ENCODE measurements at places on chromosomes 11 and 22.

- no peak for DNase-seq
Observed at GRCh38 chr11:116192509-116193210, 580.1 kb downstream of the BUD13 start.

DNA sequence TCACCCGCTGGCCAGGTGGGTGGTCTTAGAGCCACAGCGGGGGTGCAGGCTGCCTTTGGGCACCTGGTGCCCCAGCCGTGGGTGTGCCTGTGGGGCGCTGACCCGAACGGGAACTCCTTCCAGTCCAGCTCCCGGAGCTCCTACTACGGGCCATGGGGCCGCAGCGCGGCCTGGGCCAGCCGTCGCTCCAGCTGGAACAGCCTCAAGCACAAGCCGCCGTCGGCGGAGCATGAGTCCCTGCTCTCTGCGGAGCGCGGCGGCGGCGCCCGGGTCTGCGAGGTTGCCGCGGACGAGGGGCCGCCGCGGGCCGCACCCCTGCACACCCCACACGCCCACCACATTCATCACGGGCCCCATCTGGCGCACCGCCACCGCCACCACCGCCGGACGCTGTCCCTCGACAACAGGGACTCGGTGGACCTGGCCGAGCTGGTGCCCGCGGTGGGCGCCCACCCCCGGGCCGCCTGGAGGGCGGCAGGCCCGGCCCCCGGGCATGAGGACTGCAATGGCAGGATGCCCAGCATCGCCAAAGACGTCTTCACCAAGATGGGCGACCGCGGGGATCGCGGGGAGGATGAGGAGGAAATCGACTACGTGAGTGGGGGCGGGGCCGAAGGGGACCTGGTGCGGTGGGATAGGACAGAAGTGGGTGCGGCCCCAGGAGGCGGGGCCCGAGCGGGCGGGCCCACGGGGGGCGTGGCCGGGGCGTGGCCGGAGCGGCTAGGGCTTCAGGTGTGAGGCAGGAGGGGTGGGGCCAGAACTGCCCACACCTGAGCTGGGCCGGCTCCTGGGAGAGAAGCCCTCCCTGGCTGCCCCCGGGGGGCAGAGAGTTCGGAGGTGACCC is 91.5 kb downstream of the CACNA1I start:
- no peak for DNase-seq

GRCh38 chr11:68071281-68072048 is 32.6 kb downstream of the TCIRG1 start:
- DNase-seq: no peak

GRCh38 chr11:203056-203944 is 3.9 kb downstream of the BET1L start:
- no peak for DNase-seq

- DNase-seq: no peak
Observed at GRCh38 chr11:11230802-11231562, 122.1 kb downstream of the CSNK2A3 start.

GRCh38 chr11:116478669-116479668 is 293.8 kb downstream of the BUD13 start:
- no peak for DNase-seq

DNA sequence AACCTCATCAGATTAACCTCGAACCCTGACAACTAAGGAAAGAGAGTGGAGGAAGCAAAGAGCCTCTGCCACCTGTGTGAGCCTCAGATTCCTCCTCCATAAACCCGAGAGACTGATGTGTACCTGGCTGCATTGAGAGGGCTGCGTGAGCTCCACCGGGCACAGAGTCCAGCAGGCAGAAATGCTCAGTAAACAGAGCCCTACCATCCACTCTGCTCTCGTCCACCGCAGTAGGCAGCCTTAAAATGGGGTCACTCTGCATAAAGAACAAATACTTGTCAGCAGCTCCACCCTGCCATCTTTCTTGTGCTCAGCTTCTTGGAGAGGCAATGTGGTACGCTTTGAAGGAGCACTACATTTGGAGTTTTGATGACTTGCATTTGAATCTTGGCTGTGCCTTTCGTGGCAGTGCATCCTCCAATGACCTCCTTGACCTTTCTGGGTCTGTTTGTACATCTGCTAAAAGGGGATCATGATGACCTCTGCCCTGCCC is 43.0 kb upstream of the CD5 start:
- DNase-seq: no peak

DNA sequence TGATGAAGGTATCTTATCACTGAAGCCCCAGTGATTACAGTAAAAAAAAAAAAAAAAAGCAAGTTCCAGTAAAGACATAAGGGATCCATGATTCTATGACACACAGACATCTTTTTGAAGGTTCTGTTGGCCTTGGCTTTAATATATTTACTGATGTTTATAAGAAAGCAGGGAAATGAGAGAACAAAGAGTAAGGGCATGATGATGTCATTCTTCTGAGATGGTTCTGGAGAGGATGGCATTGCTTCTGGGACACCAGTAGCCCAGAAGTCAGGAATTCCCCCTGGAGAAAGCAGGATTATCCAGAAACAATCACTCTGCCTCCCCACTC is 233.6 kb downstream of the FAM76B start:
- no peak for DNase-seq

GRCh38 chr22:50255607-50256006 is 4.5 kb upstream of the HDAC10 start:
- DNase-seq: no peak

DNA sequence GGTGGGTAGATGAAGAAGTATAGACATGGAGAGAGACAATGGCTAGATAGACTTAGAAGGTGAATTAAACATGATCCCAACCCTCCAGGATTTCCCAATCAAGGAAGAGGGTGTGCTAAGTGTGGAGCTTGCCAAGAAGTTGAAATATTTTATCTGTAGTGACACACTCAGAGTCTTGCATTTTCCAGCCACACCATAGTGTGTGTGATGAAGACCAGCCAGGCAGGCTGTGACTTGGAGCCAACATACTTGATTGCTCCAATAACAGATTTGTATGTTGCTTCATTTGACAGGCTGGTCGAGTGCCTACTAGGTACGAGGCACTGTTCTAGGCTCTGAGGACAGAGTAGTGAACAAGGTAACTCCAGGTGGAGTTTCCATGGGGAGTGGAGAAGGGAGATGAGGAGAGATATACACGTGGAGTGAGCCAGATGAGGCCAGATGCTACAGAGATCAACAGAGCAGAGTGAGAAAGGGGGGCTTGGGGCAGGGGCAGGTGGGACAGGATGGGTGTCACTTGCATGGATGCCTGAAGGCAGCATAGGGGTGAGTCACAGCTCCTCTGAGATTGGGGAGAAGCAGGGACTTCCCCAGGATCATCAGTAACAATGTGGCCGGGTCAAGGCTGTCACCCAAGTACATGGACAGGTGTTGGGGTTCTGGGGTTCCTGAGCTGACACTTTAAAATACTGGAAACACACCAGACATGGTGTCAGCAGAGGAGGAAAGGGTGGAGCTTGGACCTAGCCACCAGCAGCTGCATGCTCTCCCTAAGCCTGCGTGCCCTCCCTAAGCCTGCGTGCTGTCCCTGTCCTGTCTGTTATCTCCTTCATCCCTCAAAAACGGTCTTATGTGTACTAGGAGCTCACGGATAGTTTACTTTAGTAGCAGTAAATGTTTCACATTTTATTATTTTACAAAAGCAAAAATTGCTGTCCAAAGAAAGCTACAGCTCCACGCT is 23.6 kb downstream of the PDGFB start:
- DNase-seq: no peak

- no peak for DNase-seq
Observed at GRCh38 chr22:48530666-48531065, 1297.0 kb downstream of the BRD1 start.

DNA sequence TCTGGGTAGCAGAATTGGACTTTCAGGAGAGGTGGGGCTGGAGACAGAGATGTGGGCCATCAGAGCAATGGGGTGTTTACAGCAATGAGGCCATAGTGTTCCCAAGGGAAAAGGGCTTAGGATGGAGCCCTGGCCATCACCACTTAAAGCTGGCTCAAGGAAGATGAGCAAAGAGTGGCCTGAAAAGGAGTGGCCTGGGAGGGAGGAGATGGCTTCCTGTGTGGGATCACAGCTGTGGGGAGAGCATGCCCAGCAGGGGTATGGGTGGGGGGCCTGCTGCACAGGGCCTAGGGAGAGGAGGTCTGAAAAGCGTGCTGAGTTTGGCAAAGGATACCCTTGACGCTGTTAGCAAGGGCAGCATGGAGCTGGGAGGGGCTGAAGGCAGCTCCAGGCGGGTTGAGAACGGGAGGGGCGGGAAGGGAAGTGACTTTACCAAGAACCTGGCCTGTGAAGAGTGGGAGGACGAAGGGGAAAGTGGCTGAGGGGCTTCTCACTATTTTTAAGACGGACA is 13.9 kb downstream of the LRRC32 start:
- no peak for DNase-seq

- no peak for DNase-seq
Observed at GRCh38 chr11:121024989-121025388, 1.1 kb downstream of the TBCEL start.

GRCh38 chr11:20056950-20057943 is 103.0 kb downstream of the DBX1 start:
- no peak for DNase-seq

- DNase-seq: no peak
Observed at GRCh38 chr22:22674467-22674866, 30.1 kb downstream of the GGTLC2 start.

GRCh38 chr11:83511646-83512045 is 225.5 kb upstream of the CCDC90B start:
- no peak for DNase-seq

GRCh38 chr11:60951904-60952741 is at the start of gene SLC15A3:
Gene SLC15A3, minus strand, starts transcription at chr11:60952176. Its CDS starts 625 bp downstream, at chr11:60951551.
- DNase-seq: peak; percentile 46

DNA sequence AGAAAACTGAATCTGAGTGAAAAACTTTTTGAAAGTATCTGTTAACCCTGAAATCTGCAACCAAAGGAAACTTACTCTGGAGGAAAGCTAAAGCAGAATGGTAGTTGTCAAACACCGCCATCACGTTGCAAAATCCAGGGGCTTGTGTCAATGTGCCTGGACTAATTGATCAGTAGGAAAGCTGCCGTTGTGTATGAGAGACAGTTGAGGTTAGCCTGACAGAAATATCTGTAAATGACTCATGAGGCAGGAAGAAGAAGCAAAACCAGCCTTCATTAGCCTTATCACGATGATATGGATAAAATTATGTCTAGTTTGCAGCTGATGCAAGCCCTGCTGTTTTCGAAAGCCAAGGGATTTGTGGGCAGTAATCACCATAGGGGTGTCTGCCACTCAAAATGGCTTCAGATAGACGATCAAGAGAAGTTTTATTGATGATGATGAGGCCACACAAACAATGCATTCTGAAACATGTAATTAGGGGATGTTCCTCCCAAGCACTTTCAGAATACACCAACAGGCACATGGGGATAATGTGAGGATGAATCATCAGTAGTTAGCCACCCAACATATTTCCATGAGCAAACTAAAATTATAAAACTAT is 8.9 kb downstream of the SCGB1A1 start:
- DNase-seq: no peak

- no peak for DNase-seq
Observed at GRCh38 chr22:33565580-33565995, 354.7 kb downstream of the LARGE1 start.

DNA sequence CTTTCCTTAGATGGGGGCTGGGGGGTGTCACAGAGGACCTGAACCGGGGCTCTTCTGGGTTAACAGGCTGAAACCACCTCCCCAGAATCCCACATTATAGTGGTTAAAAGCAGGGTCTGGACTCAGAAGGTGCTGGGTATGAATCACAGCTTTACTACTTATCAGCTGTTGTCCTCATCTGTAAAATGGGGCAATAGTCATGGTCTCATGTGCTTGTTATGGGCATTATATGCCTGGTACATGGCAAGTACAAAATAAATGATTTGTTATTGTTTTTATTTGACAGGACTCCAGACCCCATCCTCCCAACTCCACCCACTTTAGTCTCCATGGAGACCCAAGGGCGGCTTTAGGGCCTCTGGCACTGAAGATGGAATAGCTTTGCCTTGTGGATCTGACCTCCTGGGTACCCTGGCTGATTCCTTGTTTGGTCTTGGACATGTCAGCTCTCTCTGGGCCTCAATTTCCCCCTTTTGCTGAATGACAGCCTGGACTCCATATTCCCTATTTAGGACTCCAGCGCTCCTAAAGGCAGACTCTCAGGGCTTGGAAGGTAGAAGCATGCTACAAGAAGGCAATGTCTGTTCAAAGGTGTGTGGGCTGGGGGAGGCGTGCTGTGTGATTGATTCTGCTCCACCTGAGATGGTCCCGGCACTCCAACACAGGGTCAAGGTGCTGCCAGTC is 812 bp upstream of the SMTN start:
- no peak for DNase-seq

- DNase-seq: no peak
Observed at GRCh38 chr22:37277384-37277783, 4.9 kb upstream of the CYTH4 start.

DNA sequence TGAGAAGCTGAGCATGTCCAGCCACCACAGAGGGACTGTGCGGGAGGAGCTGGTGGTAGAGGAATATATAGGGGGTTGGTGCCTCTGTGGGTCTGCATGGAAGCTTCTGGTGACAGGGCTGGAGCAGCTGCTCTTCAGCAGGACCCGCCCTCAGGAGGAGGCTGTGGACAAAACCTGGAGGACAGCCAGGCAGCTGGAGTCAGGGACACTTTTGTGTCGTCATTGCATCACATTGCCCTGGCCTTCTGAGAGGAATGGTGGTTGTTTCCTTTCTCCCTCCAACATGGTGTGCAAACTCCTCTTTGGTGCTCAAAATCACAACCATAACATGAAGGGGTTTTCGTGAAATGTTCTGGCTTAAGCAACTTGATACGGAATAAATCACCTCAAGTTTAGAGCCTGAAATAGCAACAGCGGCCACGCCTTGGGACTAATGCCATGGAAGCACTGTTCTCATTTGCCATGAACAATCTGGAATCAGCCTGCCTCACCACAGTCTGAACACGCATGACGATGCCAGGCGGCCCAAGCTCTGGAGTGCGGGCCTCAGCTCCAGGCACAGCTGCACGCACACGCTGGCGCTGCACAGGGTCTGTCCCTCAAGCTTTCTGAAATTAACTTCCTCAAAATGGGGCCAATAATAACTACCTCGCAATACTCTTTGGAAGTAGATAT is 17.1 kb upstream of the CSRP3 start:
- DNase-seq: no peak

- no peak for DNase-seq
Observed at GRCh38 chr11:11543656-11544055, 78.1 kb downstream of the GALNT18 start.

- no peak for DNase-seq
Observed at GRCh38 chr11:2928605-2929530, at the start of gene PHLDA2. Gene PHLDA2, minus strand, starts transcription at chr11:2929420. Its CDS starts 56 bp downstream, at chr11:2929364.

- no peak for DNase-seq
Observed at GRCh38 chr22:46908641-46909107, 146.2 kb downstream of the TBC1D22A start.

GRCh38 chr11:30789270-30789669 is 203.1 kb upstream of the MPPED2 start:
- DNase-seq: no peak

- no peak for DNase-seq
Observed at GRCh38 chr11:64210301-64211020, 3.9 kb downstream of the FERMT3 start.

DNA sequence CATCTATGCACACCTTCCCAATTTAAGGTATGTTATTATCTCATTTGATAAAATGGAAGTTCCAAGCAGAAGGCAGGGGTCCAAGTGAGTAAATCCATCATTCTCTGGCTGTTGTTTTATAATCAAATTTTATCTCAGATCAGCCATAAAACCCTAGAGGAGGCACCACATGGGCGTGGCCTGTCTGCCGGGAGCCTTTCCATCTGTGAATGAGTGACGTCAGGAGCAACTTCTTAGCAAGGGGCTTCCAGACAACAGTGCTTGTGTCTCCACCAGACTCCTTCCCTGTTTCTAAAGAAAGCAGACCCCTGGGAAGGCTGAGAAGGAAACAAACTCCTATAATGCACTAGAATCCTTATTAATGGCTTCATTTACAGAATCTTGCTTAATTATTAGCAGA is 13.5 kb downstream of the SEZ6L start:
- DNase-seq: no peak

GRCh38 chr22:37274380-37274862 is 7.9 kb upstream of the CYTH4 start:
- peak; percentile 56 for DNase-seq
